ENCODE measurements at places on chromosomes 2 and 18. TPM values are rescaled to one million over a fixed set of nuclear protein-coding genes. Genes with fewer than 3 reads are reported as not detected.

The TRAF3IP1 gene
- 12.0 TPM for total RNA-seq

DNA sequence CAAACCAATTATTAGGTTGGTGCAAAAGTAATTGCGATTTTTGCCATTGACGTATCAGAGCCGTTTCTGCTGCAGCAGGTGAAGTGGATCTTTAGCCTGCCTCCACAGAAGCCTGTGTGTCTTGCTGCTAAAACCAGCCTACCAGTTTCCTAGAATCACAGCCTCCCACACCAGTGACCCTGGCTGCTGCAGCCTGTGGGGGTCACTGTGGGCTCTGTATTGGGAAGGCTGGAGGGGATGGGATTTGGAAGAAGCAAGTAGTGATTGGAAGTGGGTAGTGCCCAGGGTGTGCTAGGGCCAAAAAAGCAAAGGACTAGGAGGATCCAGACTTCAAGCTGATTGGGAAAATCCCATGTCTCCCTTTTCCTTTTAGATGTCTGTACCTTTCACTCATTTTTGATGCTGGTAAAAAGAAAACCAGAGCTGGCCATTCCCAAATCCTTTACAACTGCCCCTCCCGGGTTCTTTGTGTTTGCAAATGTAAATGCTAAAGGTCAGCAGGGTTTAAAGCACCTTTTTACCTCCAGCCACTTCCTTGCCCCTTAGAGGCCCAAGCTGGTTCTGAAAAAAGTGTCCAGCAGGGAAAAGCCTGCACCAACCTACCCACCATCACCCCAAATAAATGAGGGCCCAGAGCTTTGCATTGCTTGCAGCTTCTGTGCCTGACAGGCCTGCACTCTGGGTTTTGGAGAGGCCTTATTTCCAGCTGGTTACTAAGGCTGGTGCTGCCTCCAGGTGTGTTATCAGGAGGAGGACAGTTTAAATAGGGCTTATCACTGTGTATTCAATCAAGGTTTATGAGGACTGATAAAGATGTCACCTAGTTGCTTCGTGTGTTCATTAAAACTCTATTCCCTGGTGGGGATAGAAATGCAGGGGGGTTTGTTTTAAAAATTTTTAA, 172.0 kb downstream of the MIB1 start:
- H3K36me3 ChIP-seq = no peaks in the 10 kb centered on the region
- H3K4me3 ChIP-seq = no peak overlapping the region
- H3K4me1 ChIP-seq = no peaks in the 10 kb centered on the region

The DDX1 gene
- 62.6 TPM for total RNA-seq

The CPS1 gene
- 17.9 TPM for total RNA-seq

The B4GALT6 gene
- 1.4 TPM for total RNA-seq

DNA sequence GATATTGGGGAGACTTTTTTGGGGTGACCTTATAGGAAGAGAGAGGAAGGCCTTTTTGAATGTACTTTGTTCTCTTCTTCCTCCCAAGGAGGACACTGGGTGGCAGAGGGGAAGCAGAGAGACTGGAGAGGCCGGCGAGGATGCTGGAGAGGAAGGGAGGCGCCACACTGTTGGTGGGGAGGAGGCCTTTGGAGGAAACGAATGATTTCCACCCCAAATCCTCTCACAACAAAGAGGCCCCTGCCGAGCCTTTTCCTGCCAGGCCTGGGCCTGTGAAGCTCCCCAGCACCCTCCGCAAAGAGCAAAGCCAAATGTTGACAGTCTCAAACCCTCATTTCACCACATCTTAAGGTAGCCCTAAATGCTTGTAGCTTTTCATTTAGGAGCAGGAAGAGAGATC, 59.0 kb upstream of the UPP2 start:
- peaks cover 17% of the 10 kb centered on the region for H3K27me3 ChIP-seq
- no peaks in the 10 kb centered on the region for H3K36me3 ChIP-seq
- H3K27ac ChIP-seq = no peak overlapping the region
- no peak overlapping the region for H3K4me3 ChIP-seq
- H3K4me1 ChIP-seq = no peaks in the 10 kb centered on the region
- no peak for DNase-seq

DNA sequence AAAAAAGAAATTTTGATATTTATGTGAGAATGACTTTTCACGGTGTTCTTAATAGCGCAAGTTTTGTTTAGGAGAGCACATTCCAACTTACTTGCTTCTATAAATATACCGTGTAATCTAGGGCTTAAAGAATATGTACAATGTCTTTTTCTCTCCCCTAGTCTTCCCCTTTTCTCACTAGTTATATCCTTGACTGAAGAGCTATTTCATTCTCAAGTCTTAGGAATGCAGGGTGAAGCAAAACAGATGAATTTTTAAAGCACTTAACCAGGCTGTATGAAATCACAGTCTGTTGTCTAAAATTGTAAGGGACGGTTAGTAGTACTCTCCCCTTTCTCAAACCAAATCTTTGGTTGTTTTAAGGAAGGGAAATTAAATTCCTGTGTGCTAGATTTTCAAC, 29.6 kb upstream of the SLC30A6 start:
- peaks cover 6% of the 10 kb centered on the region for H3K4me1 ChIP-seq
- H3K27me3 ChIP-seq = no peaks in the 10 kb centered on the region
- no peak overlapping the region for H3K4me3 ChIP-seq

GRCh38 chr18:56388571-56388970, 249.8 kb downstream of the TXNL1 start:
- no peaks in the 10 kb centered on the region for H3K27me3 ChIP-seq
- no peak for DNase-seq
- H3K4me3 ChIP-seq = no peak overlapping the region
- no peaks in the 10 kb centered on the region for H3K36me3 ChIP-seq
- no peak overlapping the region for H3K27ac ChIP-seq

- no peak overlapping the region for H3K4me3 ChIP-seq
- no peak for DNase-seq
- H3K27ac ChIP-seq = no peak overlapping the region
- no peaks in the 10 kb centered on the region for H3K36me3 ChIP-seq
- H3K4me1 ChIP-seq = no peaks in the 10 kb centered on the region
These were observed 14.8 kb upstream of the TRAPPC8 start for GRCh38 chr18:31957728-31958127.

DNA sequence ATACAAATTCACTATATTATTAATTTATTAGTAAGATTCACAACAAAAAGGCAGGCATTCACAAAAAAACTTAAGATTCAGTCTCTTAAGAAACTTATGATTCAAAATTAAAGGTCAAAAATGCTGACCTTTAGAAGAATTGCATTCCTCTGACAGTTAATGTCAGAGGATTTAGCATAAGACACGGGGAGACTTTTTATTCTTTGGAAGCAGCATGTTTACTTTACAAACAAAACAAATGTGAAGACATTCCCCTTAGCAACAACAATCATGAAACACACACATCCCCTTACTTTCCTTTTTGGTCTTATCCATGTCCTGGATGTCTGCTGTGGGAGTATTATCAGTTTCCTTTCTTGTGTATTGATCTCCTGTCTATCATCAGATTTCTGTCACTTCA, 117.1 kb downstream of the RAD51AP2 start:
- no peaks in the 10 kb centered on the region for H3K4me1 ChIP-seq
- H3K27ac ChIP-seq = no peak overlapping the region
- no peaks in the 10 kb centered on the region for H3K36me3 ChIP-seq
- DNase-seq = no peak
- no peak overlapping the region for H3K4me3 ChIP-seq
- no peaks in the 10 kb centered on the region for H3K27me3 ChIP-seq

DNA sequence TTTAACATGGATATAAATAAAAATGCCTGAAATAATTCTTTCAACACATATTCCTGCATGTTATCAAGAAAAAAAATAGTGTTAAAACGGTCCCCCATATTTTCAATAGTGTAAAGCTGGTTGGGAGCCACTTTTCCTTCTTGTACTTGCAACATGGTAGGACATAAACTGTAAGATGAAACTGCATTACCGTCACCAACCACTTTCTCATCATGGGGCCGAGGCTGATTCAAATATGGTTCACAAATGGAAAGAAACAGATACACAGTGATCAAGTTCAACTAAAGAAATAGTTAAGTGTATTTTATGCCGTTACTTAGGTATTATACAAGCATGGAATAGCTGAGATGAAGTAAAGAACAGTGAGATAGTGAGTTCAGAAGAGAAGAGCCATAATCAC, 360.7 kb downstream of the ZEB2 start:
- DNase-seq = no peak
- H3K4me3 ChIP-seq = no peak overlapping the region
- H3K27me3 ChIP-seq = no peaks in the 10 kb centered on the region
- peaks cover 10% of the 10 kb centered on the region for H3K4me1 ChIP-seq

The ZNG1B gene
- total RNA-seq = 44.0 TPM

GRCh38 chr18:49319590-49319989, 140.9 kb downstream of the DYM start:
- H3K4me1 ChIP-seq = peaks cover 5% of the 10 kb centered on the region
- no peaks in the 10 kb centered on the region for H3K36me3 ChIP-seq
- H3K27ac ChIP-seq = no peak overlapping the region
- no peak overlapping the region for H3K4me3 ChIP-seq
- no peak for DNase-seq
- H3K27me3 ChIP-seq = no peaks in the 10 kb centered on the region

- H3K4me1 ChIP-seq = peaks cover 67% of the 10 kb centered on the region
- no peaks in the 10 kb centered on the region for H3K27me3 ChIP-seq
- no peaks in the 10 kb centered on the region for H3K36me3 ChIP-seq
- peak overlapping the region; percentile 99 for H3K27ac ChIP-seq
These were observed 37.5 kb upstream of the NPAS2 start for GRCh38 chr2:100782380-100782878.

GRCh38 chr2:134337631-134338030, 83.8 kb downstream of the MGAT5 start:
- DNase-seq = no peak
- no peak overlapping the region for H3K27ac ChIP-seq
- no peaks in the 10 kb centered on the region for H3K4me1 ChIP-seq
- H3K27me3 ChIP-seq = no peaks in the 10 kb centered on the region
- H3K36me3 ChIP-seq = peaks cover 2% of the 10 kb centered on the region

- no peak for DNase-seq
- H3K4me3 ChIP-seq = no peak overlapping the region
- H3K27ac ChIP-seq = no peak overlapping the region
- H3K4me1 ChIP-seq = no peaks in the 10 kb centered on the region
- peaks cover 51% of the 10 kb centered on the region for H3K27me3 ChIP-seq
These were observed 435.6 kb upstream of the HS6ST1 start for GRCh38 chr2:128754246-128754724.

The STPG4 gene
- not detected for total RNA-seq

The TMEM198 gene
- 1.1 TPM for total RNA-seq

- DNase-seq = no peak
- H3K27me3 ChIP-seq = no peaks in the 10 kb centered on the region
- no peak overlapping the region for H3K27ac ChIP-seq
- no peaks in the 10 kb centered on the region for H3K4me1 ChIP-seq
- H3K4me3 ChIP-seq = no peak overlapping the region
These were observed 404.4 kb upstream of the SYT4 start for GRCh38 chr18:43681661-43682060.

The TUBA4B gene
- not detected for total RNA-seq

The DTNA gene
- 11.6 TPM for total RNA-seq

- peak; percentile 13 for DNase-seq
- H3K27ac ChIP-seq = no peak overlapping the region
- H3K4me3 ChIP-seq = no peak overlapping the region
- no peaks in the 10 kb centered on the region for H3K4me1 ChIP-seq
These were observed 114.6 kb downstream of the ACVR1 start for GRCh38 chr2:157761520-157761919.

- peak overlapping the region; percentile 78 for H3K4me3 ChIP-seq
- H3K27me3 ChIP-seq = no peaks in the 10 kb centered on the region
- H3K36me3 ChIP-seq = no peaks in the 10 kb centered on the region
- H3K27ac ChIP-seq = peak overlapping the region; percentile 63
- DNase-seq = no peak
- peaks cover 17% of the 10 kb centered on the region for H3K4me1 ChIP-seq
These were observed 380 bp upstream of the FANCL start for GRCh38 chr2:58241546-58241864.

GRCh38 chr2:8111193-8111592, 570.7 kb upstream of the ID2 start:
- DNase-seq = no peak
- H3K4me1 ChIP-seq = no peaks in the 10 kb centered on the region
- H3K27me3 ChIP-seq = no peaks in the 10 kb centered on the region
- no peaks in the 10 kb centered on the region for H3K36me3 ChIP-seq
- H3K4me3 ChIP-seq = no peak overlapping the region

GRCh38 chr2:36800381-36800780, 103.9 kb downstream of the VIT start:
- H3K4me3 ChIP-seq = no peak overlapping the region
- peaks cover 4% of the 10 kb centered on the region for H3K27me3 ChIP-seq
- no peaks in the 10 kb centered on the region for H3K36me3 ChIP-seq
- peaks cover 6% of the 10 kb centered on the region for H3K4me1 ChIP-seq
- no peak overlapping the region for H3K27ac ChIP-seq
- no peak for DNase-seq

All from PC-3 (cell line).